ENCODE measurements at places on chromosomes 7 and 10. TPM values are rescaled to one million over a fixed set of nuclear protein-coding genes. Genes with fewer than 3 reads are reported as not detected.

The SPDYE11 gene
- not detected for total RNA-seq

The PTF1A gene
- not detected for total RNA-seq

The LIPM gene
- not detected for total RNA-seq

The CALN1 gene
- not detected for total RNA-seq

The CACNB2 gene
- not detected for total RNA-seq

The GIMAP7 gene
- 19.2 TPM for total RNA-seq

The TAS2R4 gene
- 0.69 TPM for total RNA-seq

The OPN1SW gene
- not detected for total RNA-seq
